ENCODE measurements at places on chromosomes 2 and 18. TPM values are rescaled to one million over a fixed set of nuclear protein-coding genes. Genes with fewer than 3 reads are reported as not detected.

L3MBTL4 gene
- total RNA-seq, result 0.75 TPM

STK17B gene
- total RNA-seq, result 6.3 TPM

UGT1A8 gene
- 0.09 TPM for total RNA-seq

CFC1 gene
- total RNA-seq, result 3.1 TPM

MAP3K19 gene
- total RNA-seq, result 0.87 TPM

LBX2 gene
- total RNA-seq, result 3.1 TPM

RGPD4 gene
- 0.17 TPM for total RNA-seq

SLC4A3 gene
- 0.05 TPM for total RNA-seq
